Left renal cortex interstitium (tissue), 4 donors: ENCODE measurements at places on chromosomes 3 and 15. TPM values are rescaled to one million over a fixed set of nuclear protein-coding genes. Genes with fewer than 3 reads are reported as not detected.

ZNF860 gene
- polyA plus RNA-seq: 1.7 TPM

SLCO3A1 gene
- 7.8 TPM for polyA plus RNA-seq

OCA2 gene
- polyA plus RNA-seq: 8.0 TPM

SLC22A13 gene
- 1.5 TPM for polyA plus RNA-seq

OR5H6 gene
- polyA plus RNA-seq: not detected

CMC1 gene
- 30.5 TPM for polyA plus RNA-seq

WDR93 gene
- 3.2 TPM for polyA plus RNA-seq

CHRD gene
- 15.0 TPM for polyA plus RNA-seq

DNAH12 gene
- polyA plus RNA-seq: 0.89 TPM

ATP2B2 gene
- polyA plus RNA-seq: 0.33 TPM

MRAS gene
- 33.5 TPM for polyA plus RNA-seq

GMPS gene
- 69.0 TPM for polyA plus RNA-seq

OXTR gene
- 0.72 TPM for polyA plus RNA-seq

CYP8B1 gene
- 0.62 TPM for polyA plus RNA-seq

ITGA11 gene
- polyA plus RNA-seq: 5.8 TPM

LAMB2 gene
- polyA plus RNA-seq: 429 TPM

LRTM1 gene
- polyA plus RNA-seq: not detected

RASL12 gene
- polyA plus RNA-seq: 7.4 TPM

HRH1 gene
- 2.4 TPM for polyA plus RNA-seq

FOXB1 gene
- polyA plus RNA-seq: 0.14 TPM

FAN1 gene
- 44.5 TPM for polyA plus RNA-seq

PRR20G gene
- not detected for polyA plus RNA-seq

CHAC1 gene
- 3.1 TPM for polyA plus RNA-seq

COL7A1 gene
- 13.8 TPM for polyA plus RNA-seq

P2RY13 gene
- 0.36 TPM for polyA plus RNA-seq

GPR176 gene
- polyA plus RNA-seq: 13.5 TPM

SNURF gene
- 8.3 TPM for polyA plus RNA-seq

SPINK8 gene
- polyA plus RNA-seq: 0.68 TPM

CYP11A1 gene
- 1.9 TPM for polyA plus RNA-seq

HIGD2B gene
- not detected for polyA plus RNA-seq

UCN2 gene
- 0.40 TPM for polyA plus RNA-seq

KCNMB2 gene
- polyA plus RNA-seq: 31.1 TPM

LMAN1L gene
- not detected for polyA plus RNA-seq

SLC9A9 gene
- 4.4 TPM for polyA plus RNA-seq

LEO1 gene
- 40.6 TPM for polyA plus RNA-seq

CCNL1 gene
- polyA plus RNA-seq: 196 TPM

RHOV gene
- 1.8 TPM for polyA plus RNA-seq

UBAP1L gene
- 3.2 TPM for polyA plus RNA-seq

ZMYND10 gene
- 5.1 TPM for polyA plus RNA-seq

IL17RB gene
- polyA plus RNA-seq: 18.3 TPM

ITIH1 gene
- polyA plus RNA-seq: 0.31 TPM

GCSAM gene
- 2.4 TPM for polyA plus RNA-seq

CHRFAM7A gene
- 6.3 TPM for polyA plus RNA-seq

CYP1A2 gene
- 0.10 TPM for polyA plus RNA-seq

RNF168 gene
- polyA plus RNA-seq: 15.0 TPM

SERP1 gene
- polyA plus RNA-seq: 113 TPM

GOLGA8J gene
- 1.6 TPM for polyA plus RNA-seq

GP9 gene
- polyA plus RNA-seq: 1.5 TPM

SEMA3B gene
- polyA plus RNA-seq: 102 TPM

LRRC49 gene
- polyA plus RNA-seq: 18.4 TPM

PLSCR5 gene
- polyA plus RNA-seq: not detected

TUSC7 gene
- polyA plus RNA-seq: not detected

ARHGAP11A gene
- polyA plus RNA-seq: 40.3 TPM

GHRL gene
- polyA plus RNA-seq: 3.9 TPM

GMNC gene
- polyA plus RNA-seq: 7.4 TPM

INSYN1 gene
- 14.3 TPM for polyA plus RNA-seq

ANKRD63 gene
- polyA plus RNA-seq: 0.11 TPM

SLC6A1 gene
- polyA plus RNA-seq: 0.78 TPM

LINGO1 gene
- polyA plus RNA-seq: 17.2 TPM
